ENCODE measurements at places on chromosomes 5 and 9. TPM values are rescaled to one million over a fixed set of nuclear protein-coding genes. Genes with fewer than 3 reads are reported as not detected.

- DNase-seq = no peak
Measured at GRCh38 chr5:112669328-112669963, 68.2 kb upstream of the APC start.

- no peak for DNase-seq
Measured at GRCh38 chr5:79546782-79547428, 33.0 kb upstream of the HOMER1 start.

Gene FNIP1
- 38.6 TPM for total RNA-seq

Gene CFAP90
- not detected for total RNA-seq

DNA sequence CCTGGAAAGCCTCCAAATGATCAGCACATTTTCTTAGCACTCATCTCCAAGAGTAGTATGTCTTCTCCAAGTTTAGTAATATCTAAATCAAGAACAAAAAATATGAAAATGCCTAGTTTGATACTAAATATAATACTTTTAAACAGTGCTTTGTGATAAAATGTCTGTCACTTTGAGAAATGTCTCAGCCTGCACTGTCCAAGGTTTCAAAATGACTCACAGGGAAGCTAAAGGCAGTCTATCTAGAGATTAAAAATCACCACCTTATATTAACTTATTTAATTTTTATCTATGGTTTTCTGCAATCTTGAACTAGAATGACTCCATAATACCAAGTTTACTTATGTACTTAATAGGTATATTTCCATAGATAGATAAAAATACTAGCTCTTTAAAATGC lies 633.0 kb upstream of the C9orf72 start:
- no peak for DNase-seq
